Subcutaneous preadipocyte (primary cell): ENCODE measurements at places on chromosomes 7 and 10. TPM values are rescaled to one million over a fixed set of nuclear protein-coding genes. Genes with fewer than 3 reads are reported as not detected.

The H2BK1 gene
- not detected in 2 replicates for total RNA-seq

The ZNF488 gene
- total RNA-seq: under 0.01 TPM in 2 replicates

The POLR2J2 gene
- 2.6 and 8.0 TPM in 2 replicates for total RNA-seq

The ADARB2 gene
- not detected in 2 replicates for total RNA-seq
